ENCODE measurements at places on chromosomes 7 and 10. TPM values are rescaled to one million over a fixed set of nuclear protein-coding genes. Genes with fewer than 3 reads are reported as not detected.
A peak's percentile ranks its signal among the peaks of the same experiment; 100 is the strongest.

DPP6 gene
- not detected for total RNA-seq

CAMK2B gene
- 0.26 TPM for total RNA-seq

DNA sequence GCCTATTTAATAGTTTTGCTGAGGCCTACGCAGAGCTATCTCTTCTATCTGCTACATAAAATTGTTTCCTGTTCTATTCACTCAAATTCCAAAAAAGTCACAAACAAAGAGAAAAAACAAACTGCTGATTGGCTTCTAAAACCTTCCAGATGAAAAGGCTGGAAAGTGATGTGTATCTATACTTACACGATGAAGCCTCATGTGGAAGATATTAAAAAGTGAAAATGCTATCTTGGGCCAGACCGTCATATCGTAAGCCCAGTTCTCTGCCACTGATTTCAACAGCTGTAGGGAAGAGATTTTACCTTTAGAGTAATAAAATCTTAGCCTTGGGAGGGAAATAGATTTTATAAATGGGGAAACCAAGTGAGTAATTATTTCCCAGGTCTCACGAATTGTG is 394.8 kb downstream of the KIF20B start:
- H3K4me3 ChIP-seq, result no peak overlapping the region
- H3K27me3 ChIP-seq, result no peaks in the 10 kb centered on the region
- DNase-seq, result no peak
- no peaks in the 10 kb centered on the region for H3K36me3 ChIP-seq
- H3K27ac ChIP-seq, result no peak overlapping the region

DNA sequence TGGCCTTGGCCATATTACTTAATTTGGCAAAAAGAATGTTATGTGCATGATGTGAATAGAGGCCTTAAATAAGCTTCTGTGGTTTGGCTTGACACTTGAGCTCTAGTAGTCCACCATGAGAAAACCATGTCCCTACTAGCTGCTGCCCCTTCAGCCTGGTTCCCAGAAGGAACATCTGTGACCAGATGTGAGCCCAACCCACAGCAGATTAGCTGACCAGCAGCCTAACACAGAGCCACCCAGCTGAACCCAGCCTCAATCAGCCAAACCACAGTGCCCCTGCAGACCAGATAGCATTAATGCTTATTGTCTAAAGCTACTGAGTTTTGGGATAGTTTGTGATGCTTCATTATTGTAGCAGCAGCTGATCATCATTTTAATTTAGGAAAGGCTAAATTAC is 16.6 kb downstream of the JAZF1 start:
- peaks cover 7% of the 10 kb centered on the region for H3K4me1 ChIP-seq
- H3K27ac ChIP-seq, result no peak overlapping the region
- H3K27me3 ChIP-seq, result no peaks in the 10 kb centered on the region
- no peaks in the 10 kb centered on the region for H3K36me3 ChIP-seq
- no peak overlapping the region for H3K4me3 ChIP-seq

DNA sequence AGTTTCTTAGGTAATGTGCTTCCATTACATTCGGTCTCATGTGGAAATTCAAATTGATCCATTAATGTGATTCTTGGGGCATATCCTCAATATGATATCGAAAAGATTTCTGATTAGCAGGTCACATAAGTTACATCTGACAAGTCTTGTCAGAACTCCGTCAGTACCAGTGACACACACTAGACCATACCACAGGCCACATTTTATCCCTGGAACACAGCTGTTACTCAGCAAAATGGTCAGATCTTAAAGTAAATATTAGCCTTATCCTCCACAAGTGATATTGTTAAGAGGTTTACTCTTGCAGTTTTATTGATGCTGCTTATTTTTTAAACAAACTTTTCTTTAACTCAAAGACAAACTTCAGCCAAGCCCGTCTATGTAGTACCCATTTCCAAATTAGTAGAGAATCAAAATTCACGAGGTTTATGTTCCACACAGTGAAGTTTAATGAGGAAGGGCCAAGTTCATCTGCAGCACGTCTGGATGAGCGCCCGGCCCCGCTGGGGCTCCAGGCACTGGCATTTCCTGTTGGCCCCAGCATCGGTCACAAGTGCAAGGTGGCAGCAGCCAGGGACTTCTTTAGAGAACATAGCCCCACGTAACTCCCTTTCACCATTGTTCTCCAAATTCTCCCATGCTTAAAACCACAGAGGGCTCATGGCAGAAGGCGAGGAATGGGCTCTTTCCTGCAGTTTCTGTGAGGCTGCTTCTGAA is 132.2 kb downstream of the VIPR2 start:
- H3K4me3 ChIP-seq, result no peak overlapping the region
- DNase-seq, result no peak
- H3K36me3 ChIP-seq, result no peaks in the 10 kb centered on the region
- H3K4me1 ChIP-seq, result peaks cover 57% of the 10 kb centered on the region
- H3K27ac ChIP-seq, result peak overlapping the region; percentile 84

GRCh38 chr7:70436790-70437350 is 695.1 kb upstream of the GALNT17 start:
- no peaks in the 10 kb centered on the region for H3K4me1 ChIP-seq
- no peak overlapping the region for H3K27ac ChIP-seq
- no peaks in the 10 kb centered on the region for H3K27me3 ChIP-seq

Data from Panc1 (cell line).